ENCODE measurements at places on chromosomes 5 and 9.

GRCh38 chr9:136159851-136160250 is 41.2 kb upstream of the TMEM250 start:
- no peak for DNase-seq

- DNase-seq, result no peak
Observed at GRCh38 chr5:132750471-132751230, 3.4 kb downstream of the CCNI2 start.

GRCh38 chr5:95327211-95327610 is 42.3 kb upstream of the MCTP1 start:
- no peak for DNase-seq

GRCh38 chr5:59293700-59294099 is 599.8 kb downstream of the PDE4D start:
- no peak for DNase-seq
